Right renal pelvis (tissue), 4 donors: ENCODE measurements at places on chromosomes 2 and 18. TPM values are rescaled to one million over a fixed set of nuclear protein-coding genes. Genes with fewer than 3 reads are reported as not detected.

GRCh38 chr2:147572622-147573021, 272.2 kb upstream of the ACVR2A start:
- DNase-seq, result no peak

- no peak for DNase-seq
Measured at GRCh38 chr18:60698901-60699300, 326.3 kb upstream of the MC4R start.

DNA sequence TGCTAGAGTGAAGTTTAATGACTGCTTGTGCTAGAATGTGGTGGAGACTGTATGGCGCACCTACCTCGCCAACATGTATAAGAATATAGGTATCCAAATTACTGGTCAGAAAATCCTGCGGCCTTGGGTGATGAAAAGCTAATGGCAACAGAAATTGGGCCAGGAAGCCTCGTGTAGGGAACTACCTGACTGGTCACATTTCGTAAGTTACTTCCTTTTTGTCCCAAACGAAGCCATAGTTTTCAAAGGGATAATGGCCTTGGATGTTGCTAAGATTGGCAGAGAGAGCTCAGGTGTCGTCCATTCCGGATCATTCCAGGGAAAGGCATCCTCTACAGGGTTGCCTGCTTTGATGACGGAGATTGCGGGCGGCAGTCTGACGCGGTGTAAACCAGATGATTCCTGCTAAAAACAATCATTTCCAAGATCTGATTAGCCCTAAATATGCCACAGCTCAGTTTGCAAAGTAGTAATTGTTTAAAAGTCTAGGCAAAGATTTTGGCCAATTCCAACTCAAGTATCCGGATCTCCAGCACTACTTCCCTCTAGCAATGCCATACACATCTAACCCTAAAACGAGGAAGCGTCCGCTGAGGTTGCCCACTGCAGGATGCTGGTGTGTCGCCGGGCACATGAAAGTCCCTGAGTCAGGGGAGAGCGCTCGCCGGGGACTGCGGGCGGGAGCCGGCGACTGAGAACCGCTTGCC, 708 bp upstream of the MALT1 start:
- no peak for DNase-seq

DNA sequence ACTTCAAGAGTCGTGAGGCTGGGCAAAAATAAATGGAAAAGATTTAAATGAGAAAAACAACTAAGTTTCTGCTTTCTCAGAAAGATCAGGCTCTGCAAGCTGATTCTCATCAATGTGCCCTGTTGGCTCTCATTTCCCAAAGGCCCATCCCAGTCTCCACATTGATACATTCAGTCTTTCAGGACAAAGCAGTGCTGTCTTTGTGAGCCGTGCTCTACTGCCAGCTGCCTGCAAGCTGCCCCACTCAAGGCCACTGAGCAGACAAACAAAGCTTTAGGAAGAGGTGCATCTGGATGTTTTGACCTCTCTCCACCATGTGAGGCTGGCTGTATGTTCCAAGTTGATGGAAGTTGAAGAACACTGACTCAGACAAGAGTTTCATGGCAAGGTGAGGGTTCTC, 48.8 kb downstream of the FSHR start:
- no peak for DNase-seq

- no peak for DNase-seq
Measured at GRCh38 chr2:25570161-25570845, 103.1 kb downstream of the DTNB start.

Gene MSTN
- 2.9 TPM for polyA plus RNA-seq

GRCh38 chr2:241289597-241289996, 25.9 kb downstream of the HDLBP start:
- no peak for DNase-seq
